ENCODE measurements at places on chromosomes 16 and 17.

DNA sequence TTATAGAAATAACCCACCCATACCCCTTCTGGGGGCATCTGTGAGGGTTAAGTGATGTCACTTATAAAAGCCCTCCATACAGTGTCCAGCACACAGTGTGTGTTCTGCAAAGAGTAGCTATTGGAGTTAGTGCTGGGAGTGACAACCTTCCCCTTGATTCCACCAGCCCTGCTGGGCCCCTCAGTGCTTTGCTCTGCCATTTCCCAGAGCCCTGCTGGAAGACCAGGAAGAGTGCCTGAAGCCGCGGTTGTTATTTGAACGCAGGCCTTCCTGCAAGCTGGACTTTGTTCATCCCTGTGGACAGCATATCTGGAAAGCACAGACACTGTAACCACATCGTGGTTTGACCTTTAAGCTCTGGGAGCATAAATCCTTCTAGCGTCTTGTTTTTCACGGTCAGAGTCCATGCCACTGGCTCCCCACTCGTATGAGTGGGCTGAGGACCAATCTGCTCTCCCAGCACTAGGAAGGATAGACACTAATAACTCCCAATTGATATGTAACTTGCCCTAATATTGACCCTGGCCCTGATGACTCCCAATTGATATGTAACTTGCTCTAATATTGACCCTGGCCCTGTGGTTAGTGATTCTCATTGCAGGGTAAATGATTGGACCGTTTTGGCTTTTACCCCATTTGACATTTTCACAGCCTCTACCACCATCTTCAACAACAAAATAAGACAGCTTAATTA lies 297.1 kb upstream of the MAF start:
- DNase-seq: peak; percentile 18

GRCh38 chr16:30184096-30184890 lies 891 bp downstream of the CORO1A start:
- no peak for DNase-seq

GRCh38 chr17:32445971-32446370 lies 1.7 kb downstream of the PSMD11 start:
- no peak for DNase-seq

DNA sequence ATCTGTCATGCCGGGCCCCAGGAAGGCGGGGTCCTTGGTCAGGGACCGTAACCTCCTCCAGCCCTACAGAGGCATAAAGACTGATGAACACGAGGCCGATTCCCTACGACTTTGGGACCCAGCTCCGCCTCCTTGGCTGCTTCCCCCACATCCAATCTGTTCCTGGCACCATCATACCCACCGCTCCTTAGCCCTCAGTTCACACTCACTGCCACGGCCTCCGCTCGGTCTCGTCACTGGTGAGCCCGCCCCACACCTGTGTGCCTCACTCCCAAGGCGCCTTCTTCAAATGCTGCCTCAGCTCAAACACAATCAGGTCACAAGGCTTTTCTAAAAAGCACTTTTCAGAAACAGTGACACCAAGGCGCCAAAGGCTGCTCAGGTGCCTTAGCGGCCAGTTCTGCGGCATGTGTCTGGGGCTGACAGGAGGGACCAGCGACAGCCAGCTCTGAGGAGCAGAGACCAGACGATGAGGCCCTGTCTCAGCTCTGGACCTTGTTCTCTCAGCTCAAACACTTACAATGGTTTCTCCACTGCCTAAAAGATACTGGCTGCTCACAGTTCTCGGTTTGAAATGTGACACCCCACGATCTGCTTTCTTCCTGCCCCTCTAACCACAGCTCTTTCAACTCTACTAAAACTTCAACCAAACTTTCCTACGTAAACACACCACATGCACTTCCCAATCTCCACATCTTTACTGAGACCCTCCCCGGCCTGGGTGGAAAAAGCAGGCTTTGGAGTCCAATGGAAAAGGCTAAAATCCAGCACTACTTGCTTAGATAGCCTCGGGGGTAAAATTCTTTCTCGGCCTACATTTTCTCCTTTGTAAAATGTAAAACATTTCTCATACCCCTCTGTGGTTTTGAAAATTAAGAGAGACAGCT lies 33.2 kb downstream of the CYB5D2 start:
- DNase-seq: no peak

DNA sequence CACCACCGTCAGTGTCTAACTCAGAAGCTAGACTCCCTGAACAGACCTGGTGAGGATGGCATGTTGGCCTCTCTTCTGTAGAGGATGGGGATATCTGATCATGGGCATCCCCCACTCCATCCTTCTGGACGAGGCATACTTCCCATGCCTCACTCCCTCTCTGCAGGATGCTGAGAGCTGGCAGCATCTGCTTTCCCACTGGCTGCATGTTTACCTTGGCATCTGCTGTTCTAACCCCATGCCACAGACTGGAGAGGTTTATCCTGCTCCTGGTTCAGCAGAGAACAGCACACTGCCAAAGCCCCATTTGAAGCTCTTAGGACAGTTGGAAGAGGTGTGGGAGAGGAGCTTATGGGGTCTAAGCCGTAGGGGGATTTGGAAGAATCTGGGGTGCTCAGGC lies 46.0 kb downstream of the YPEL2 start:
- peak; percentile 92 for DNase-seq

DNA sequence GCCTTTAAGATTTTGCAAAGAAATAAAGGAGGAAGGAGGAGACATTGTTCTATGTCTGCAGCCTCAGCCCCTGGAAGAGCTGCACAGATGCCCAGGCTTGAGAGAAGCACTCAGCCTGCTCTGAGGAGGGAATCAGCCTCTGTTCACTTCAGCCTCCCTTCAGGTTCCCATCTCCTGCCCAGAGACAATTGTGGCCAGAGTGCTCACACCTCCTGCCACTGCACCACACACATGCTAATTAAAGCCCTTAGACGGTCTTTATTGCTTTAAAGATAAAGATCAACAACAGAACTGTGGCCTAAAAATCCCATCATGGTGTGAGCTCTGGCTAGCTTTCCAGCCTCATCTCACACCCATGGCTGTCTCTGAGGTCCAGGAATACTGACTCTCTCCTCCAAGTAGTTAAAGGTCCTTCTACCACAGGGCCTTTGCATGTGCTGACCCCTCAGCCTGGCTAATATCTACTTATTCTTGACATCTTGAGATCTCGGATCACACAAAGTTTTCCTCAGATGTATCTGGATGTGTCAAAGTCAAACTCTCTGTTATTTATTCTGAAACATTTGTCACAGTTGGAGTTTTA lies 33.8 kb downstream of the CHD9NB start:
- no peak for DNase-seq

DNA sequence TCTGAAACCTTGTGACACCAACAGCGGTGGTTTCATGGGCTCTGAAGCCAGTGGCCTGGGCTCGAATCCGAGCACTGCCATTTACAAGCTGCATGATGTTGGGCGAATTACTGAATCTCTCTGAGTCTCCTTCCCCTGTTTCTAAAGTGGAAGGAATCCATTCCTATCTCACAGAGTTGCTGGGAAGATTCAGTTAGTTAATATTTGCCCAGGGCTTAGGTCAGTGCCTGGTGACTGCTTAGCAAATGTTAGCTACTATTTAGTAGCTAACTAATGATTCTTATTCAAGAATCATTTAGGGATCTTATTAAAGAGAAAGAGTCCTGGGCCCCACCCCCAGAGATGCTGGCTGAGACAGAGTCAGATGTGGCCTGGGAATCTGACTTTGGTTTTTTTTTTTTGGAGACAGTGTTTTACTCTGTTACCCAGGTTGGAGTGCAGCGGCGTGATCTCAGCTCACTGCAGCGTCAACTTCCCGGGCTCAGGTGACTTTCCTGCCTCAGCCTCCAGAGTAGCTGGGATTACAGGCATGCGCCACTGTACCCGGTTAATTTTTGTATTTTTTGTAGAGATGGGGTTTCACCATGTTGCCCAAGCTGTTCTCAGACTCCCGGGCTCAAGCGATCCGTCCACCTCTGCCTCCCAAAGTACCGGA lies 33.6 kb upstream of the RAI1 start:
- no peak for DNase-seq

- DNase-seq: no peak
Observed at GRCh38 chr16:74987027-74987681, 2.2 kb upstream of the WDR59 start.

DNA sequence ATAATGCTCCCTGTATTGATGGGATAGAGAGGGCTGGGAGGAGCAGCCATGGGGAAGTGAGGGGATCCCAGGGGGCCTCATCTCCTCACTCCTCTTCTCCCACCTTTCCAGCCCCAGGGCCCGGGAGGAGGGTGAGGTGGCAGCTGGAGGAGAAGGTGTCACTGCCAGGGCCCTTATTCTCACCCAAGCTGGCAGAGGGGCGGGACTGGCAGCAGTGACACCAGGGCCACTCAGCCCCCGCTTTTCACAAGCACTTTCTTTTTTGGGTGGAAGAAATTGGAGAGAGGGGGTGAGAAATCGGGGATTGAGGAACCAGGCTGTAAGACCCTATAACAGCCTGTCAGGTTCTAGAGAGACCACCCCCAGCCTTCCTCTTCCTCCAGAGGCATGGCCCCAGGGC lies 2.4 kb upstream of the TBX21 start:
- no peak for DNase-seq

- DNase-seq: no peak
Observed at GRCh38 chr16:66003201-66003600, 363.3 kb upstream of the CDH5 start.

Data from fibroblast of skin of back (primary cell).